ENCODE measurements at places on chromosomes 4 and X.
A peak's percentile ranks its signal among the peaks of the same experiment; 100 is the strongest.

GRCh38 chr4:123996718-123997510 is 600.3 kb downstream of the SPRY1 start:
- no peak for DNase-seq

- DNase-seq: no peak
Observed at GRCh38 chrX:56576721-56577120, 13.3 kb downstream of the UBQLN2 start.

DNA sequence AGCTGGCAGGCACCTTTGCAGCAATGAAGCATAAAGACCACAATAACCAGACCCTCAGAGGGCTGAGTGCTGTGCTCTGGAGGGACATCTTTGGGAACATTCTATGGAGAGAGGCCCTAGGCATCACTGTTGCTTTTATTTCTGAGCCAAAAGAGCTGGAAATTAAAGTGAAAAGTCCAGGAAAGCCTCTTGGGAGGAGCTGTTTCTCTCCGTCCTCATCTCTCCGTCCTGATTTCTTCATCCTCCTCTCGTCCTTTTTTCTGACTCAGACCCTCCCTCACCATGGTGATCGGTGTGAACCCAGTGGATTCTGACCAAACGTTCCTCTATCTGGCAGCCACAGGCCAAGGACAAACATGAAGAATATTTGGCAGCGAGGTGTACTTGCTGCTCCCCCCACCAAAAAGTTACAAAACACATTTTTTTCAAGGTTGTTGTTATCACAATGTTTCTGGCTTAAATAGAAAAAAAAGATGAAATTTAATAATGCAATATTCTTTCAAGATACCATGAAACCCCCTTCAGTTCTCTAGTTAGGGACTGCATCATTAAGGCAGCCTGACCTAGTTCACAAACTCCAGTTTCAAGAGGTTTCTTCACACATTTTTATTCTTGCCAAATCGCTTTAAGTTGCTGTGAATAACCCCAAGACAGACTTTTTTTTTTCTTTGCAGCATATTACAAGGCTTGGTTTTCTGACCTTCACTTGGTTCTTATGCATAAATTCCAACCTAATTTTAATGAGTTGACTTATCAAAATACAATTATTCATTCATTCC is 80.2 kb downstream of the SCD5 start:
- DNase-seq: no peak

GRCh38 chr4:100070868-100071267 is 119.4 kb downstream of the DDIT4L start:
- DNase-seq: no peak

DNA sequence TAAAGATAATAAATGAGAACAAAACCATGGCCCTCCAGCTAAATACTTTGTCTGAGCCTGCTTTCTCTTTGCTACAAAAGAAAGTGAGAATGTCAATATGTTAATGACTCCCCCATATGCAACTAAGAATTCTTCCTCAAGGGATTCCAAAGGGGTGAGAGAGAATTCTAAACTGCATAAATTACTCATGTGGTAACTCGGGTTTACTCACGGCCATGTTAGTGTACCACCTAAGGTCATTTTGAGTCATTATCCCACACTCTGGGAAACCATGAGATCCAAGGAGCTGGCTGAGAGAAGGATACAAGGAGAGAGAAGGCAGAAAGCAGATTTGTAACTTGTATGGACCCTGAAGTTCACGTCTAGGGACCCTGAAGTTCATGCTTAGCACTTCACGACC is 190.3 kb downstream of the DHX15 start:
- no peak for DNase-seq

DNA sequence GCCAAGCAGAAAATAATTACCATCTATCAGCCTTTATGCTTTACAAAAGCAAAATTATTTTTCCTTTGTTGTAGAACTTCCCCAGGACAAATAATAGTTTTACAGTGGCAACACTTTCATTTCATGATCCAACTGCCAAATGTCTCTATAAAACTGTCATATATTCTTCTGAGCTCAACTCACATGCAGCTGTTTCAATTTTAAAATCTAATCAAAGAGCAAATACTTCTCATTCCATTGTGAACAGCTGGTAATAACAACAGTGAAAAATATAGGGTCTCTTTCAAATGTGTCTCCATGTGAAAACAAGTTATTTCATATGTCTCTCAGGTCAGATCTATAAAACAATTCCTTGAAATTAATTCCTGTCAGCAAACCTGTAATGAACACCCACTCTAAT is 270.6 kb upstream of the SLC7A11 start:
- no peak for DNase-seq

- DNase-seq: no peak
Observed at GRCh38 chr4:186483656-186484055, 71.7 kb downstream of the MTNR1A start.

DNA sequence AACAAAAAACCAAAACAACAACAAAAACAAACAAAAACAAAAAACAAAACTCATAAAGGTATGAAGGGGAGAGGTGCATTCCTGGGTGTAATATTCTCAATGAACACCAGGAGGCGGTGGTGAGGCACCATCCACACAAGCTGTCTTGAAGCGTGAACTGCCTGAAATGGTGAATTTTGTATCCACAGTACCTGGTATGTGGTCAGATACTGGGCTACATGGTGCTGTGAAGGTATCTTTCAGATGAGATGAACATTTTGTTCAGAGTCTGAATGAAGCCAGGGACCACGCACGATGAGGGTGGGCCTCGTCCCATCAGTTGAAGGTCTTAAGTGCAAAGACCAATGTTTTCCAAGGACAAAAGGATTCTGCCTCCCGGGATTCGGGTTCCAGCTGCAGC is 58.5 kb downstream of the ASMT start:
- peak; percentile 26 for DNase-seq

GRCh38 chrX:44267861-44268260 is 75.6 kb downstream of the EFHC2 start:
- no peak for DNase-seq

- no peak for DNase-seq
Observed at GRCh38 chr4:608236-608635, 17.1 kb upstream of the PDE6B start.

DNA sequence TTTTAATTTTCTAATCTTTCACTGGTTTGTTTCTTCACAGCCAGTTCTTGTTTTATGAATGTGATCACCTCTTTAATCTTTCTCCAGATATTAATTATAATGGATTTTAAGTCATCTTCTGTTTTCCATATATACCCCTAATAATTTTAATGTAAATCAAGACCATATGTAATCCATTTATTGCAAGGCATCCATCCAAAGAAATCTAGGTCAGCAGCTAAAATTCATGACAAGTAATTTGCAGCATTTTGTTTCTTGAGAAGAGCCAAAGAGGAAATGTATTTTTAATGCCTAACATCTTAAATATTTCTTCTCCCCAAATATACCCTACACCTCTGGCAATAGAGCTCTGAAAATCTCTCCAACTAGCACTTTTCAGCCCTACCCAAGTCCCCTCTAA is 81.1 kb downstream of the SUPT20HL2 start:
- DNase-seq: no peak

DNA sequence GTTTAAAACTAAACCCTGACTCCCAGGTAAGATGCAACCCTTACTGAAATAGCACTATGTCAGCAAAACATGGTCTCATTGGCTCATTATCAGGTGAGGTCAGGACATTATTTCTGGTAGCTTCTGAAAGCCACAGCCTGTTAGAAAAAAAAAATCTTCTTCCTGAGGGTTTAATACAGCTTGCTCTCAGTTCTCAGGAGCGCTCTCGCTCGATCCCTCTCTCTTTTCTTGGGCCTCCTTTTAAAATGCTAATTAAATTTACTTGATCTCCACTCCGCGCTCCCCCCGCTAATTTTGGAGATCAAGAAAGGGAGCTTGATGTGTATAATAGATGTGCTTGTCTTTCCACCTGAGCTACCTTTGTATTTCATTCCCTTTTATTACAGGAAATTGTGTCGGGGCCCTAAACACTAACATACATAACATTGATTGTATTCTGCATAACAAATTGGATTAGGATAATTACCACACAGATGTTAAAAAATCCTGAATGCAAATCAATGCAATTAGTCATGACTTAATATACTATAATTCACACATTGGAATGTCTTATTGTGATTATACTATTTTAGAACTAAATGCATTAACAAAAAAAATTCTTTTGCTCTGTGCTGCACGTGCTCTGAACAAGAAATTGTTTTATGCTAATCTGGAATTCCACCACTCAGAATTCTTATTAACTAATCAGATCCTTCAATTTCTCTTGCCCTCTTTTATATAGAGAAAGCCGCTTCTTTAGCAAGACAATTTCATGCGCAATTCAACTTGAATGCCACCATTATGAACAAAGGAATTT is 101.6 kb upstream of the TEX13D start:
- no peak for DNase-seq

GRCh38 chr4:149555146-149555545 is 260.5 kb downstream of the IQCM start:
- no peak for DNase-seq

GRCh38 chrX:149040873-149041535 is 464.1 kb downstream of the IDS start:
- DNase-seq: no peak

DNA sequence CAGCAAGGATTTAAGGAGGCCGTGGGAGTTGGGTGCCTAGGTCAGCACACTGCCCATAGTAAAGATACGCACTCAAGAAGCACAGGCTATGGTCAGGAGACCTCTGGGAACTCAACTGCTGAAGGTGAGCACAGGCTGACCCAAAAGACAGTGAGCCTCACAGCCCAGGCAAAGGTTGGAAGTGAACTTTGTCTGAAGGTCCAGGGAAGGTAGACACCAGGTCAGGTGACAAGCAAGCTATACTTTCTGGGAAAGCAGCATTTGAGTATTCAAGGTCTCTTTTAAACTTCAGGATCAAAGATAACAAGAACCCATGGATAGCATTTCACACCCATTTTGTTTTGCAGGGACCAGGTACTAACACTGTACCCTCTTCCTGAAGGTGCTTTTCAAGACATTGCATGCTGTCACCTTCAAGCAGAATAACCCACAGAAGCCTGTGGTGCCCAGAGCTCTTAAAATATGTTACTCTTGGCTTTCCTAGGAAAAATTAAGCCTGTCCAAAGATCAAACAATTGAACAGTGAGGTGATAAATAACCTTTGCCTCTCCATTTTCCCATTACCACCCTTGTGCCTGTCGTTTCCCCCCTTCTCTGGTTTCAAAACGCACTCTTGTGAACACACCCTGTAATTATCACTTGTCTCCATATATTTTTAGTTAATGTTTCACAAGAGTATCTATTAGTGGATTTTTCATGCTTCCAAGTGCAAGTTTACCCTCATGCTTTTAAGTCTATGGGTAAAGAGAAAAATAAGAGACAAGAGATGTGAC is 3.4 kb upstream of the S100G start:
- DNase-seq: no peak

GRCh38 chr4:120855307-120856001 is 67.1 kb downstream of the PRDM5 start:
- no peak for DNase-seq

DNA sequence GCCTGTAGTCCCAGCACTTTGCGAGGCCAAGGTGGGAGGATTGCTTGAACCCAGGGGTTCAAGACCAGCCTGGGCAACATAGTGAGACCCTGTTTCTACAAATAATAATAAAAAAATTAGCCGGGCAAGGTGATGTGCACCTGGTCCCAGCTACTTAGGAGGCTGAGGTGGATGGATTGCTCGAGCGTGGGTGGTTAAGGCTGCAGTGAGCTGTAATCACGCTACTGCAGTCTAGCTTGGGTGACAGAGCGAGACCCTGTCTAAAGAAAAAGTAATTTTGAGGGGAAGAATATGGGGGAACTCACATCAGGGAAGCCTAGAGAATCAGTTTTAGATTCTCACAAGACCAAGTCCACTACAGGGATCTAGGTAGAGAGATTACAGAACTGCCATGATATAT is 28.9 kb upstream of the LCORL start:
- DNase-seq: no peak

GRCh38 chr4:19496756-19497155 is 754.9 kb upstream of the SLIT2 start:
- no peak for DNase-seq

DNA sequence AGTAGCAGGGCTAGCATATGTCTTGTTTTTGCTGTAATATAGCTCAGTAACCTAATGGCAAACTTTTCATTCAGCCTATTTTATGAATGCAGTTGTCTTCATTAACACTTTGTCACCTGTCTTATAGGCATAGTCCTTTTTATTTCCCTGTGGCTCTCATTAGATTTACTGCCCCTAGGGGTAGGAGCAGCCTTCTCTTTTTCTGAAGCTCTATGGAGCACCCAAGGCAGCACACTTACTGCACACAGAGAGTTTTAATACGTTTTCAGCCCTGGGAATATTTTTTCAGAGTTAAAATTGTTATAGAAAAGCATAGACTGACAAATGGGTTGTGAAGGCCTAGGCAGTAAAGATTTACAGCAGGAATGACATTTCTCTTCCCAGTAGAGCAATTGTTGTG is 406.8 kb downstream of the TMA16 start:
- no peak for DNase-seq

GRCh38 chr4:46389301-46389775 is 590 bp downstream of the GABRA2 start:
- DNase-seq: no peak

DNA sequence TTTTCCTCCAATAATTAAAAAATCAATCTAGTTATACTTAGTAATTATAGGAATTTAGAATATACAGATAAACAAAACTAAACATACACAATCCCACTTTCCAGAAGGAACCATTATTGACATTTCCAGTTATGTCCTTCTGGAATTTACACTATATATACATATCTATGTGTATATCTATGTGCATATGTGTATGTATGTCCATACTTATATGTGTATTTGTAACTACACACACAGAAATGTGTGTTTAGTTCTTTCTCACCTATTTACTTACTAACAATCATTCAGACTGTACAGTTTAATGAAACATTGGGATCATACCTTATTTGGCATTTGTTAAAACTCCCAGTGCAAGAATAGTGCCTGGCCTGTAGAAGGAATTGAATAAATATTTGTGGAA is 126.4 kb downstream of the FHIP1A start:
- no peak for DNase-seq

DNA sequence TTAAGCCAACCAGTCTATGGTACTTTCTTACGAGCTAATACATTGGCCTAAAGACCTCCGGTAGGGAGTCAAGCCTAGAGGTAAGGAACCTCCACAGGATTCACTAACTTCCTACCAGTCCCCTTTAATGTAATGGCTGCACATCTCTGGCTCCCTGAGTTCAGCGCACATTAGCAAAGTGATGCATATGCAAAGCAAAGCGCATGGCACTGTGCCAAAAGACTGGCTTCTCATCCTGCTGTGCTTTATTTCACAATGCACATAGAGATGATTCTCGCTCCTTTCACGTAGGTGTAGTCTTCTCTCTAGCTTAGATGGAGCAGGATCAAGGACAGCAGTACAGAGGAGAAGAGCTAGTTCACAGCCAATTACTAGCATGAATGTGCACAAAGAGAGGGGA is 14.6 kb upstream of the CLTRN start:
- DNase-seq: no peak

- no peak for DNase-seq
Observed at GRCh38 chr4:7153711-7154110, 38.6 kb upstream of the SORCS2 start.

DNA sequence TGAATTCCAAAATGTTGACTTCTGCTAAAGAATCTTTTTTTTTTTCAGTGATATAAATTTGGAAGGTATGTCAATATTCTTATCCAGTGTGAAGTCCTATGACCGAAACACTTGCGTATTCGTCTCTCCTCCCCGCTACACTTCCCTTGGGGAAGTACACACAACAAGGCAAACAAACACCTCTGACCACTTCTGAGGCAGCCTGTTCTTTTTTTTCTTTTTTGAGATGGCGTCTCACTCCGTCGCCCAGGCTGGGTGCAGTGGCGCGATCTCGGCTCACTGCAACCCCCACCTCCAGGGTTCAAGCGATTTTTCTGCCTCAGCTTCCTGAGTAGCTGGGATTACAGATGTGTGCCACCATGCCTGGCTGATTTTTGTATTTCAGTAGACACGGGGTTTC is 78.1 kb upstream of the DHRSX start:
- DNase-seq: no peak

All from stimulated activated CD4-positive, alpha-beta T cell treated with anti-CD3 and anti-CD28 coated beads, Interleukin-4, amount 100 ng/mL, for 1 hour (primary cell).